ENCODE measurements at places on chromosomes 1 and 21.

DNA sequence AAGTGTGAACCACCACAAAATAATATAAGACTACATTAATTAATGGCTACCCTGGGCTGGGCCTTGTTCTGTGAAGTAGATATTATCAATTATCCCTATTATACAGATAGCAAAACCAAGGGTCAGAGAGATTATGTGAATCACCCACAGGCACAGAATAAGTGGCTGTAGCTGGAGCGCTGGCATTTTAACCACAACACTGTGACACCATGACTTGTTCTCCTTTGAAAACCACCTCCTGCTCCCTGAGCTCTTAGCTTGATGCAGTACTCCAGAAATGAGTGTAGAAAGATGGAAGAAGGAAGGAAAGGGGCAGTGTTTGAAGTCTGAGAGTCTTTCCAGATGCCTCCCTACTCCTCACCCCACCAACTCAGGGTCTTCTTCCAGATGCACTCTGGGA, 29.5 kb upstream of the JUN start:
- no peak for DNase-seq

DNA sequence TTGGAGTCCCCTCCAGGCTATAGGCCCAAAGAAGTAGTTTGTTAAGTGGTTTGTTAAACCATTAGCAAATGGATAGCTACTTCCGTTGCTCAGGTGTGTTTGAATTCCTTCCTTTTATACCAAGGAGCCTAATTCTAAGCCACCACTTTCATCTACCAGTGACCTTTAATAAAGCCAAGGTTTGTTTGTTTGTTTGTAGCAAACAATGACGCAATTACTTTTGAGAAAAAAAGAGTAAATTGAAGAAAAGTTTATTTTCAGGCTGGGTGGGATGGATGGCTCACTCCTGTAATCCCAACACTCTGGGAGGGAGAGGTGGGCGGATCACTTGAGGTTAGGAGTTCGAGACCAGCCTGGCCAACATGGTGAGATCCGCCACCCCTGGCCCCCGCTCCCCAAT, 30.8 kb upstream of the RD3 start:
- no peak for DNase-seq

DNA sequence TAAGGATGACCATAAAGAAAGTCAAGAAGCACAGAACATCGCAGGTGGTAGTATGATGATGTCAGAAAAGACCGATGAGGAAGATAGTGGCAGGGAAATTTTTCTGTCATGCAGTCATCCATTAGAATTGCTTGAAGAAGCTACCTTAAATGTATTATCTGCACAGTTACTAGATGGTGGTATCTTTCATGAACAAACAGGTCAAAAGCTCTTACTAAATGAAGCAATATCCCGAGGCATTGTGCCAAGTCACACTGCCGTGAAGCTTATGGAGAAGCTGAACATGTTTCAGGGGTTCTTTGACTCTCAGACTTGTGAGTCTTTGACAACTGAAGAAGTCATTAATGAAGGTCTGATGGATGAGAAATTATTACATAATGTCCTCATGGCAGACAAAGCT, 128.8 kb downstream of the MACF1 start:
- no peak for DNase-seq

- DNase-seq: no peak
These were observed at the start of gene PDE9A for GRCh38 chr21:42653231-42654061. Gene PDE9A (plus strand): TSS chr21:42653621. CDS start chr21:42653815, 194 bp downstream.

GRCh38 chr1:2925918-2926317, 95.3 kb upstream of the ACTRT2 start:
- no peak for DNase-seq

GRCh38 chr1:156693848-156694689, 11.3 kb downstream of the CRABP2 start:
- no peak for DNase-seq

DNA sequence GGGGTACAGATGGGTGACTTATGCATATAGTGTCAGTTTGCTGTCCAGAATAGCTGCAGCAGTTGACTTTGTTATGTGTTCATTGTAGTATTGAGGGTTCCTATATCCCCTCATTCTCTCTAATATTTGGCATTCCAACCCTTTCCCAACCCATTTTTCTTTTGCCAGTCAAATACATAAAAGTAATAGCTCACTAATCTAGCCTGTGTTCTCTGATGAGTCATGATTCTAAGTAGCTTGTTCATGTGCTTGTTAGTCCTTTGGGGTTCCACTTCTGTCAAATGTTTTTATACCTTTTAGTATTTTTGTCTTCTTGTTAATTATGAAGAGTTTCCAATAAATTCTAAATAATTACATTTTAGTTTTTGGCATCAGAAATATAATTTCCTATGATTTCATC, 99.2 kb upstream of the MROH9 start:
- DNase-seq: no peak

DNA sequence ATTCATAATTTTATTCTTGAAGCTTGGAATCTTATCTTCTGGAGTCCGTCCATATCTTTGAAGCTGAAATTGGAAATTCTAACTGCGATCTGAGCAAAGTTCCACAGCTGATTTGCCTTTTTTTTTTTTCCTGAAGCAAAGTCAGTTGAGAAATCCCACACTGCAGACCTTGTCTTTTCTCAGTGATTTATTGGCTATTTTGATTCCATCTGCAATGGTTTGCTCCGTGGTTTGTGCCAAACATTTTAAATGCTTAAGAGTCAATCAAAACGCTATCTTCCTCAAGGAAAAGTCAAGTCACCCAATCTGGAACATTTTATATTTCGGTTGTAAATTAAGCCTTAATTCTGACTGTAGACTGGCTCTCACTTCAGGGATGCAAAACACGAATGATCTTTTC, 88.2 kb upstream of the GRIK1 start:
- DNase-seq: no peak

DNA sequence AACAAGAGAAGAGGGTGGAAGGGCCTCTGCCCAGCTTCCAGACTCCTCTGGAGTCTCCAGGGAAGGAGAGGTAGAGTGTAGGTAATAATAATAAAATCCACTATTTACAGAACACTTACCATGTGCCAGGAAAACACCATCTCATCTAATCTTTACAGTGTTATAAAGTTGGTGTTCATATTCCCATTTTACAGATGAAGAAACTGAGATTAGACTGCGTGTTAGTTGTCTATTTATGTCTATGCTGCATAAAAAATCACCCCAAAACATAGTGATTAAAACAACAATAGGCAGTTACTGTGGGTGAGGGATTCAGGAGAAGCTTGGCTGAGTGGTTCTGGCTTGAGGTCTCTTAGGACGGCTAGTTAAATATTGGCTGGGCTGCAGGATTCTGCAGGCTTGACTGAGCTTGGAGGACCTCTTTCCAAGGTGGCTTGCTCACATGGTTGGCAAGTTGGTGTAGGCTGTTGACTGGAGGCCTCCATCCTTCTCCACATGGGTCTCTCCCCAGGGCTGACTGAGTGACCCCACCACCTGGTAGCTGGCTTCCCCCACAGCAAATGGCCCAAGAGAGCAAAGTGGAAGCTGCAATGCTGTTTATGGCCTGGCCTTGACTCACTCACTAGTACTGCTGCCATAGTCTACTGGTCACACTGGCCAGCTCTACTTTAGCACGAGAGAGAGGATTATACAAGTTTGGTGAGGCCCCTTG, 6.5 kb upstream of the ALX3 start:
- no peak for DNase-seq

DNA sequence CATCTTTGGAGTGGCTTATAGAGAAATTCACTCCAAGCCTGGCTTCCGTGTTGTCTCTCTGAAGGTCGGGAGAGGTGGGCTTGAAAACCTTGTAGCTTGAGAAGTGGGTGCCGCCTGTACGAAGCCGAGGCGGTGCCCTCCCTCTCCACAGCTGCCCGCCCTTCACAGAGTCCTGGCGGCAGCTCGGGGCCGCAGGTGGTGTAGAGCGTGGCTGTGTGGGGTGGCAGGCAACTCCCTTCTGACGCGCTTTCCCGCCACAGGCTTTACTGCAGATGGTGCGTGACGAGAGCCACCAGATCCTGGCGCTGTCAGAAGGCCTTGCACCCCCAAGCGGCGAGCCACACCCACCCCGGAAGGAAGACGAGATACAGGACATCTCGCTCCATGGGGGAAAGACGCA, 33.1 kb upstream of the DIP2A start:
- no peak for DNase-seq

DNA sequence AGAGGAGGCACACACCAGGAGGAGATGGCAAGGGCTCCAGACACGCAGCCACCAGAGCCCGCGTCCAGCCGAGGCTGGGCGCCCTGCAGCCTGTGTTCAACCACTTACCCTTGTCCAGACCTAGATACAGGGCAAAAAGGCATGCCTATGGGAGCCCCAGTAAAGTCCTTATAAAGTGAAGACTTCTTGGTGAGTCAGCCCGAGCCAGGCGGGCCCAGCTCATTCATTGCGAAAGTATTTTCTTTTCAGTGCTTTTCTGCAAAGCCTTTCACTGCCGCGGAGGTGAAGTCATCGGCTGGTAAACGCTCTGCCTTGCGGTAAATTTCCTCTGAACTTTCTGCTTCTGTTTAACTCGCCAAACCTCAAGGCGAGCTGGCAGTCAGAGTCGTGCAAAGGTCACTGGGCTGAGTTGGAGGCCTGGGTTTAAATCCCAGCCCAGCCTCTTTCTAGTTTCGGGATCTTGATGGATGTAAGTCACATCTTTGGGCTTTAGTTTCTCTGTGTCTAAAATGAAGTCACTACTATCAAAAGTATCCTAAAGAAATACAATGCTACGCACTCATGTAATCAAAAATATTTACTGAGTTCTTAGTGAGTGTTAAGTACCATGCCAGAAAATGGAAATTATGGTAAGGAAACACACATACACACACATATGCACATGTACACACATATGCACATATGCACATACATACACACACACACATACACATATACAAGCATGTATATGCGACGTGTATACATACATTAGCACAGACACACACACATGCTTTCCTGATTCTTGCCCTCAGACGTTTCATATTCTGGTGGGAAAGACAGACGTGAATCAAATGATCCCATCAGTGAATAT, 54.7 kb upstream of the IFFO2 start:
- DNase-seq: peak; percentile 39

GRCh38 chr1:117620440-117620839, 14.6 kb downstream of the TENT5C start:
- no peak for DNase-seq

- DNase-seq: no peak
These were observed 40.6 kb upstream of the MARK1 start for GRCh38 chr1:220487297-220487820.

GRCh38 chr1:193654951-193655735, 468.7 kb upstream of the B3GALT2 start:
- DNase-seq: no peak

DNA sequence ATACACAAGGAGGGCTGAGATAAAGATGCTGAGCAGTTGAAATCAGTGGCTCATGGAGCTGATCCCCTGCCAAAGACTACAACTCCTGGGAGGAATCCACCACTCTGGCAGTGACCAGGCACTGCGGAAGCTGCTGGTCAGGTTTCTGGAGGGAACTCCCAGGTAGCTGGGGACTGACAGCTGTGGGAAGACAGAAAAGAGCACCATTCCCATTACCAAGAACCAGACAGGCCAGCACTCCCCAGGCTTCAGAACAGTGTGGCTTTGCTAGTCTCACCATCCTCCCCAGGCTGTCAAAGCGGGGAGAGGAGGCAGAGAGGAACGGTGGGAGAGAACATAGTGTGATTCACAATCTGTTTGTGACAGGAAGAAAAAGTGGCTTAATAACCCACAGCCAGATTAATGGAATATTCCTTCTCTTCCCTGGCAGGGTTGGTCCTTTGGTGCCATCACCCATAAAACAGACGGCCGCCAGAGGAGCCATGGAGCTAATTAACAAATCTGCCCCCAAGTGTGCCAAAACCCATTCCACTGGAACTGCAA, 92.1 kb downstream of the MAB21L3 start:
- no peak for DNase-seq

GRCh38 chr1:55846051-55846450, 630.9 kb upstream of the USP24 start:
- DNase-seq: no peak

- no peak for DNase-seq
These were observed 96.6 kb upstream of the IPO9 start for GRCh38 chr1:201732351-201732750.

- no peak for DNase-seq
These were observed 20.5 kb downstream of the TEX38 start for GRCh38 chr1:46691997-46692790.

DNA sequence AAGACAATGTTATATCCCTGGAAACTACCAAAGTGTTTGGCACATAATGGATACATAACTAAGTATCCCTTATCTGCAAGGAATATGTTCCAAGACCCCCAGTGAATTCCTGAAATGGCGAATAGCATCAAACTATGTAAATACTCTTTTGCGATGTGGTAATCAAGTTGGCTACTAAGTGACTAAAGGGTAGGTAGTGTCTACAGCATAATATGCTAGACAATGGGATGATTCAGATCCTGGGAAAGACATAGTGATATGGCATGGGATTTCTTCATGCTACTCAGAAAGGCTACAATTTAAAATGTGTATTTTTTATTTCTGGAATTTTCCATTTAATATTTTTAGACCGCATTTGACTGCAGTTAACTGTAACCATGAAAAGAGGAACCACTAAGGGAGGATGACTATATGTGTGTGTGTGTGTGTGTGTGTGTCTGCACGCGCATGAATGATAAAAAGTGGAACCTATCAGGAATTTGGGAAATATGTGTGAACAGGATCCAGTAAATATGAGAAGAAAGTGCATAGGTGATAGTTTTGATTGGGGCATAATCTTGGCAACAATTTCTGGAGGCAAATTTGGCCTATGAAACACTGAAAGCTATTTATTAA, 1899.9 kb downstream of the NCAM2 start:
- no peak for DNase-seq

GRCh38 chr1:29758781-29759499, 522.6 kb downstream of the PTPRU start:
- no peak for DNase-seq

GRCh38 chr1:84969489-84970250, 27.2 kb downstream of the MCOLN2 start:
- DNase-seq: no peak

GRCh38 chr1:65069011-65069565, 78.9 kb upstream of the AK4 start:
- DNase-seq: no peak

DNA sequence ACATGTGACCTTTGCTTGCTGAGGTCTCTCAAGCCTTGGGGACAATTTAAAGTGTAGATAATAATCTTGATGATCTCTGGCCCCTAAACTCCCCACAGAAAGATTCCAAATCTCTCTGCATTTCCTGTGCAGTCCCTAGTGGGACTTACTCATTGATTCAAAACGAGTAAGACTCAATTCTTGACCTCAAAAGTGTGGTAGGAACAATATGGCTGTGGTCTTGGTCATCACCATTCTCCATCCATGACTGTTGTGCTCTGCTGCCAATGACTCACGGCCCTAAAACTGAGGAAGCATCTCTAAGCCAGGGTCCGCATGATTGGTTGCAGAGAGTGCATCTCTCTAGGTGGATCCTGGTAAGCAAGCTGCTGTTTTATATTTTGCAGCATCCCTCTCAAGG, 268.0 kb downstream of the PTGER3 start:
- no peak for DNase-seq

DNA sequence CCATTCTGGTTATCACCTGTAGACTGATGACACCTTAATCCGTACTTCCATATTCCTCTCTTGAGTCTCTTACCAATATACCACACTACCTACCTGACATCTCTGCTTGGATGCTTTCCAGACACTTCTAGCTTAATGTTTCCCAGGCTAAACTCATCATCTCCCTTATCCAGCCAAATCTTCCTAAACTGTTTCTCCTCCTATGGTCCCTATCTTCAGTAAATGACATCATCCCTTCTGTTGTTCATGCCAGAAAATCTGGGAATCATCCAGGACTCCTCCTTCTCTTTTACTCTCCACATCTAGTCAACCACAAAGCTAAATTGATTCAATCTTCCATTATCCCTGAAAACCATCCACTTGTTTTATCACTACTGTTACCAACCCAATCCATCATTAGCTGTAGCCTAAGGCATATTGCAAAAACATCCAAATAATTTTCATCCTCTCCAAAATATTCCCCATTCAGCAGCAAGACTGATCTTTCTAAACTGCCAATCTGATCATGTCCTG, 464.1 kb upstream of the BEND5 start:
- DNase-seq: no peak
